ENCODE measurements at places on chromosomes 1 and 21.

DNA sequence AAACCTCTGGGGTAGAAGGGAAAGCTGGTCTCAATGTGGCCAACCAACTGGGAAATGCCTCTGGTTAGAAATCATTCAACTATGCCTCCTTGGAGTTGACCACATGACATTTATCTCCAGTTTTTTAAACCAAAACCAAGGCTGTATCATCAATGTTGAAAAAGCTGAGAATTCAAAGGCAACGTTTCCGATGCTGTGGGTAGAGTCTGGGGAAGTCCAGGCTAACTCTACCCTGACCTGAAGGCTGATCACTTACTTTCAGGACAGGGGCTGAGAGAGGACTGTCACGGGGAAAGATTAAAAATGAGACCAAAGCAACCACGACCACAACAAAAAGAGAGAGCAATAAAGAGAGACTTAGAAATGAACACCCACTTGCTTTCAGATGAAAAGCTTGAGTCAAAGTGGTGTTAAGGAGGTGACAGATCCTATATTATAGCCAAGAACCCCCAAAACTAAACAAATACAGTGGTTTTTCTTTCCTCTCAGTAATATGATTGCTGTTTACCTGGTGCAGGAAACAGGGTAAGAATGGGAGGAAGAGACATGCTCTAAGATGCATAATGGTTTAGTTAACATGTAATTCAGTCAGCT is 90.8 kb upstream of the TNFSF4 start:
- no peak for DNase-seq

DNA sequence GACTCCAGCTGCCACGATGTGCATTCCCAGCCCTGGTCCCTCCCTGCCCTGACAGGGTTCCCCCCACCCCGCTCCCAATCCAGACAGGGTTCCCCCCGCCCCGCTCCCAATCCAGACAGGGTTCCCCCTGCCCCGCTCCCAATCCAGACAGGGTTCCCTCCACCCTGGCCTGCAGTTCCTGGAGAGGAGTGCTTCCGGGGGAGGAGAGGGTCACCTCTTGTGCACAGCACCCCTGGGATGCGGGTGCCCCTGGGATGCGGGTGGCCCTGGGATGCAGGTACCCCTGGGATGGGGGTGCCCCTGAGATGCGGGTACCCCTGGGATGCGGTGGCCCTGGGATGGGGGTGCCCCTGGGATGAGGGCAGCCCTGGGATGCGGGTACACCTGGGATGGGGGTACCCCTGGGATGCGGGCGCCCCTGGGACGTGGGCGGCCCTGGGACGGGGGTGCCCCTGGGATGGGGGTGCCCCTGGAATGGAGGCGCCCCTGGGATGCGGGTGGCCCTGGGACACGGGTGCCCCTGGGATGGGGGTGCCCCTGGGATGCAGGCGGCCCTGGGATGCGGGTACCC is 36.7 kb upstream of the SLC19A1 start:
- DNase-seq = no peak

DNA sequence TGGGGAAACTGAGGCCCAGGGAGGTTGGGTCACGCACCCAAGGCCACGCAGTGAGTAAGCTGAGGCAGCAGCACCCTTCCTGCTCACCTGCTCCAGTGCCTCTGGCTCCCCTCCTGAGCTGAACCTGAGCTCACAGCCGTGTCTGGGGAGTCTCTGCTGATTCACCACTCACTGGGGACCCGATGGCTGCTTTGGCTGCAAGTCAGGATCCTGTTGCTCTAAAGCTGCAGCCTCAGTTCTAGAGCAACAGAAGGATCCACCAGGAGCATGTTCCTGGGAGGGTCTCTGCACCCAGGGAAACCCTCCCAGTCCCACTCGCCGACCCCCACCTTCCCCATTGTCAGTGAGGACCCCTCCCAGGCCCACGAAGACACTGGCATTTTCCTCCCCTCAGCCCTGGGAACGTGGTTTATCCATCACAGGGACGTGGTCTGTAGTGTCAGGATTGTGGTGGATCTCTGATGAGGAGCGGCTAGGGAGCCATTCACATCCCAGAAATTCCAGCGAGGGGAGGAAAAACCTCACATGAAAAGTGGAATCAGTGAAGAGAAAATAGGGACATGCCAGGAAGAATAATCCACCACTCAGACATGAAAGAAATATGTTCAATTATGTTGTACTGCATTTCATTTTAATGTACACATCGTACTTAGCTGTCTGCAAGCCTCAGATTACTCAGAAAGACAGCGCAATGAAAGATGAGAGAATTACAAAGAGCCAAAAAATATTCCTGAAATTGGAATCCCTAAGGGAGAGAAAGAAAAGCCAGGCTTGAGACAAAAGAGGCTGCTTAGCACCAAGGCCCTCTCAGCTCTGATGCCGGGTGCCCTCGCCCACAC is 447.2 kb downstream of the MATN1 start:
- DNase-seq = no peak

DNA sequence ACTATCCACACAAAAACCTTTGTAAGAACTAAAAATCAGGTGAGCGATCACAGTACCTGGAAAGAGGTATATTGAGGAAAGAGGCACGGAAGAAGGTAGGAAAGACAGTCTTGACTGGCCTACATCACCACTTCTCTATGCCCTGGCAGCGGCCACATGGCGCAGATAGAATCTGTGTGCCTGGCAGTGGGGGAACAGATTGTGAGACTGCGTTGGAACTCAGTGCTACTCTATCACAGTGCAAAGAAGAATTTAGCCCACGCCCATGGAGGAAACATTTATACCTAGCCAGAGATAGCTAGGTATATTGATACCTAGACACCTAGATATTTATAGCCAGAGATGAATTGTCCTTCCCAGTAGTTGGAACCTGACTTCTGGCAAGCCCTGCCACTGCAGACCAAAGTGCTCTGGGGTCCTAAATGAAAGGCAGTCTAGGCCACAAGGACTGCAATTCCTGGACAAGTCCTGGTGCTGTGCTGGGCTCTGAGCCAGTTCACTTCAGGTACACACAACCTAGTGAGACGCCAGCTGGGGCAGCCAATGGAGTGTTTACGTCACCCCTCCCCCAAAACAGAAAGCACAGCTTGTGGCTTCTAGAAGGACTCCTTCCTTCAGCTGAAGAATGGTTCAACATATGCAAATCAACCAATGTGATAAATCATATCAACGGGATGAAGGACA is 51.9 kb downstream of the DHX9 start:
- no peak for DNase-seq

DNA sequence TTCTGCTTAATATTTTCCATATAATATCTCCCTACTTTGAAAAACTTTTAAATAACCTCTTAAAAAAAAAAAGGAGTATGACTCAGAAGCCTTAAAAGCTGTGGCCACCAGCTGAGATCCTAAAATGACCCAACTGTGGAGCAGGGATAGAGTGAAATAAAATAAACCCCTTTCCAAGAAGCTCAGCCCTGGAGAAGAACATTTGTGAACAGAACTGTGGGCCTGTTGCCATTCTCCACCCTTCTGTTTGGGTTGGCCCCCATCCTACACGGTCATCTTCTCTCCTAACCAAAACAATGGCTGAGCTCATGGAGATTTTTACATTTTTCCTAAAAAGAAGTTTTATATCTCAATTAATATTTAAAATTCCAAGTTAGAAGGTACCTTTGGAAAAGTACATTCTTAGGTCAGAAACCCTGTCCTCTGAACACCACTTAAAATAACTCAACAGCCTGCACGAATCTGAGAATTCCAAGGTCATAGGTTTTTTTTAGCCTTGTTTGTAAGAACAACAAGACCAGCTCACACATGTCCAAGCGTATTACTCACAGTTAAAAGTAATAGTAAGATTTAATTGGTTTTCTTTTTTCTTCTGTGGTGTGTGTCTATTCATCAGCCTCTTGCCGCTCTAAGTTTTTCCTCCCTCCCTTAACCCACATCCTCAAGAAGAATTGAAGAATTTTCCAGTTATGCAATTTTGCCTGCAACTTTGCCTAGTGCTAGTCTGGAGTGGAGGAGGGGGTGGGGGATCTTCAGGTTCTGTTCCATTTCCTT is 107.7 kb upstream of the ERRFI1 start:
- no peak for DNase-seq

GRCh38 chr21:40797891-40798290 is 49.1 kb downstream of the DSCAM start:
- no peak for DNase-seq

- DNase-seq = no peak
Measured at GRCh38 chr1:201769966-201770365, 59.0 kb upstream of the IPO9 start.

DNA sequence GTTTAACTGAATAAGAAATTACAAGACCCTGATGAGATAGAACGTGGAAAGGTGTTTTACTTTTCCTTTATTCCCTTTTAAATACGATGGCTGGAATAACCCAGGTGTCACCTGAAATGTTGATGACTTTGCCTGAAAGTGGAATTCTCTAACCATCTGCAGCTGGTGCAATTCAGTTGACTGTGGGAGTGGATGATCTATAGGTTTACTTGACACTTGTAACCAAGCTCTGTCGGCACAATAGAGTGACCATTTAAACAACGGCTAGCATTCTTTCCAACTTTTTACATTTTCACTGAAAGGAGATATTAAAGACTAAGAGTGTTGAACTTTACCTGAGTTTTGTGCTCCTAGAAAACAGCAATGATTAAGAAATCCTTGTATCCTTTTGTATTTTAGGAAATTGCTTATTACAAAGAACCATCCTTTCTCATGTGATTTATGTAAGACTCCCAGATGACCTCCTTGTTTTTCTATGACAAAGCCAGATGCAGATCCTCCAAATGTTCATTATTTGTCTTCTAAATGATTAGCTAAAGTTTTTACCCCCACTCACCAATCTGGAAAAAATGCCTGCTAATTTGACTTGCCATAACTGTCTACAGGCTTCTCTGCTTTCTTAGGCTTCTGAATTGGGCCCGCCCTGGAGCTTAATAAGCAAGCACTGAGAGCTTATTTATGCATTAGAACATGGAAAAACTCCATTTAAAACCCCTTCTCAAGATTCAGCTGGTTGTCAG is 129.5 kb upstream of the LRRC7 start:
- no peak for DNase-seq

- DNase-seq = no peak
Measured at GRCh38 chr1:204080163-204080903, 7.4 kb downstream of the SOX13 start.

- peak; percentile 55 for DNase-seq
Measured at GRCh38 chr1:87329526-87330056, 911 bp downstream of the LMO4 start.

DNA sequence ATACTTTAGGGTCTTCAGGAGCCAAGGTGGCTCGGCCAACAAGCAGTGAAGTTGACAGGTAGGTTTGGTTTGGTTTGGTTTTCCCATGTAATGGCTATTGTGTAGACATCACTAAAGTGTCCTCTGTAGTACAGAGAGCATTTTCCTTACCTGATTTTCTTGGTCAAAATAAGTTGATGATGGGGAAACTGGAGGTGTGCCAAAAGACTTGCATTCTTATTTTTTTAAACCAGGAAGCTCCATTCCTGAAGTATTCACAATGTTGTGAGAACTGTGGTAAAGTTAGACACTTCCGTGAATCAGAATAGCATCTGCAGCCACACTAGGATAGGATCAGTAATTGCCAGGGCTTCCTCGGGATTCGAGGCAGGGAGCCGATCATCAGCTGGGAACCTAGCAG is 2.9 kb downstream of the ZBTB37 start:
- DNase-seq = no peak

DNA sequence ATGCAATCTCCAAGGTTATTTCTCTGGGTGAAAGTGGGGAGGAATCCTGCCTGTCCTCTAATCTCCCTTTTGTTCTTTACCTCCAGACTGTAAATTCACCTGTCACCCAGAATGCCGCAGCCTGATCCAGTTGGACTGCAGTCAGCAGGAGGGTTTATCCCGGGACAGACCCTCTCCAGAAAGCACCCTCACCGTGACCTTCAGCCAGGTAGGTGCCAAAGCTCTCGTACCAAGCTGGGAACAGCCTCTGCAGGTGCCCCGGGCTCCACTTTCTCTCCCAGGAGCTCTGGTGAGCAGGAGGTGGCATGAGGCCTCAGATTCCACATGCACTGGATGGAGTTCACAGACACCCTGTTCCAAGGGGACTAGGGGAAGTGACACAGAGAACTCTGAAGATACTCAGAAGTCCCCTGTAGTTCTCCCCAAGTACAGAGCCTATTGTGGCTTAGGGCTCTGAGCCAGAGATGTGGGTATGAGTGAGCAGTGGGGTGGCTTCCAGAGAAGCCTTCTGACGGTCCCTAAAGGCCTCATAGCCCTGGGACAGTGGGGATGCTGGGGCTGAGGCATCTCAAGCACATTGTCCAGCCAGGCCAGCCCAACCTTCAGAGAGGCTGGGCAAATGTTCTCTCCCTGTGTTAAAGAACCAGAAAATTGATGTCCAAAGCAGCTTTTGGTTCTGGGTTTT is 30.9 kb downstream of the RASSF5 start:
- no peak for DNase-seq

- no peak for DNase-seq
Measured at GRCh38 chr21:35481005-35481404, 431.9 kb upstream of the RUNX1 start.

GRCh38 chr1:72140222-72140621 is 142.1 kb downstream of the NEGR1 start:
- no peak for DNase-seq

DNA sequence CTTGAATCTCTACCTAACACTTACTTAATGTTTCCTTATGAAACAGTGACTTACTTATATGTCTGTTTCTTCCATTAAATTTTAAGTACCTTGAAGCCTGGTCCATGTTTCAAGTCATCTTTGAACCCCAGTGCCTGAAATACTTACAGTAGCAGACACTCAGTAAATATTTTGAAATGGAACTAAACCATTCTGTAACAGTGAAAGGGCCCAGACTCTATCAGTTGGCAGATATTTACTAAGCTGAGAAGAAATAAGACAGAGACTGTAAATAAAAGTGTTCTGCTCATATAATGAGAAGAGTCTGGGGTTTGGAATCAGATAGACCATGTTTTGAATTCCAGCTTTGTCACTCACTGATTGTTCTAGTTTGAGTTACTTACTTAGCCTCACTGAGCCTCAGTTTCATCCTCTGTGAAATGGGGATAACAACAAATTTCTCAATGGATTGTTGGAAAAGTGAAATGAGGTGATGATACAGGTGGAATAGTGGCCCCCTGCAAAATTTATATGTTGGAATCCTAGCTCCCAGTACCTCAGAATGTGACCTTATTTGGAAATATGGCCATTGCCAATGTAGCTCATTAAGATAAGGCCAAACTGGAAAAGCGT is 19.3 kb upstream of the C1orf21 start:
- DNase-seq = no peak

DNA sequence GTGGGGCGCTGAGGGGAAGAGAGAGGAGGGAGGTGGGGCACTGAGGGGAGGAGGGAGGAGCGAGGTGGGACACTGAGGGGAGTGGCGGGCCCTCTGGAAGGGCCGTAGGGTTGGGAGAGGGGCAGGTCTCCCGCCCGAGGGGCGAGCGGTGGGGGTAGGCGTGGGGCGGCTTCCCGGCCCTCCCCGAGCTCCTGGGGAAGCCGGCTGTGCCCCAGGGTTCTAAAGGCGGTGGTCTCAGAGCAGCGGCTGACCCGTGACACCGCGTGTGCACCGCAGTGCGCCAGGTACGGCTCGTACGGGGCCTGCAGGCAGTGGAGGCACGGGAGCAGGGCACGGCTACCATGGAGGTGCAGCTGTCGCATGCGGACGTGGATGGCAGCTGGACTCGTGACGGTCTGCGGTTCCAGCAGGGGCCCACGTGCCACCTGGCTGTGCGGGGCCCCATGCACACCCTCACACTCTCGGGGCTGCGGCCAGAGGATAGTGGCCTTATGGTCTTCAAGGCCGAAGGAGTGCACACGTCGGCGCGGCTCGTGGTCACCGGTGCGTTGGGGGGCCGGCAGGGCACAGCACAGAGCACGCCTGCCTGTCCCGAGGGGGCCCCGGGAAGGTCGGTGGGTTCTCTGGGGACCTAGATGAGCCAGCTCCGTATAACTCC is 68.5 kb downstream of the OBSCN start:
- DNase-seq = peak; percentile 16

All from naive B cell (primary cell).